Activated CD4-positive, alpha-beta T cell treated with anti-CD3 and anti-CD28 coated beads for 36 hours (primary cell): ENCODE measurements at places on chromosomes 1 and 21. TPM values are rescaled to one million over a fixed set of nuclear protein-coding genes. Genes with fewer than 3 reads are reported as not detected.
A peak's percentile ranks its signal among the peaks of the same experiment; 100 is the strongest.

GJB4 gene
- total RNA-seq = not detected

RAVER2 gene
- 3.6 TPM for total RNA-seq

SLC2A5 gene
- total RNA-seq = not detected

HLCS gene
- 14.3 TPM for total RNA-seq

TRABD2B gene
- total RNA-seq = not detected

FMO1 gene
- not detected for total RNA-seq

SPATA46 gene
- not detected for total RNA-seq

CA6 gene
- total RNA-seq = 0.27 TPM

ELAVL4 gene
- not detected for total RNA-seq

CRYAA gene
- total RNA-seq = not detected

GRCh38 chr1:2916706-2917105 lies 104.6 kb upstream of the ACTRT2 start:
- no peaks in the 10 kb centered on the region for H3K27me3 ChIP-seq
- no peaks in the 10 kb centered on the region for H3K4me1 ChIP-seq

GRCh38 chr1:59071289-59071688 lies 225.6 kb upstream of the FGGY start:
- peak overlapping the region; percentile 79 for H3K27ac ChIP-seq

DNA sequence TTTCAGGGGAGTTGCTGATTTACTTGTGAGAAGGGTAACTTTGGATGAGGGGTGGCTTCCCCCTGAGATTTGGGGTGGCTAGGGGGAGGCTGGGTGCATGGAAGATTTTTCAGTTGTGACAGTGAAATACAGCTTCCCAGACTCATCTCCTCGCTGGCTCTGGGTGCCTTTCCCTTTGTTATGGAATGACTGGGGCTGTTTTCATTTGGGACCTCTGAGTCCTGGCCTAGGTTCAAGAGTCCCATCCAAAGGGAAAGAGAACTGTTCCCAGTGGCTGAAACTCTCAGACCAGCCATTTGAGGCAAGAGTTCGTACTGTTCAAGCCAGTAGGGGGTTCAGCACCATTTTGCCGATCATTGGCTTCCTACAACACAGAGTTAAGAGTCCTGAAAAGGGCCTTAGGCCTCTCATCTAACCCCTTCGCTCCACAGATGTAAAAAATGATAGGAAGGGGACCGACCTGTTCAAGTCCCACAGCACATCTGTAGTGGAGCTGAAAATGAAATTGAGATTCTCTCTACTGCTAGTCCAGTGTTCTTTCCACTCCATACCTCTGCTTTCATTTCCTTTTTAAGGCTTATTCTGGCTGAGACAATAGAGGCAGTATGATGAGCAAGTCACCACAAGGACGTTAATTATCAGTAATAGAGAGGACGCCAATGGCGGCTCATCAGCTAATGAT lies 958 bp downstream of the DDR2 start:
- no peaks in the 10 kb centered on the region for H3K4me1 ChIP-seq
- no peaks in the 10 kb centered on the region for H3K36me3 ChIP-seq
- DNase-seq = no peak

DNA sequence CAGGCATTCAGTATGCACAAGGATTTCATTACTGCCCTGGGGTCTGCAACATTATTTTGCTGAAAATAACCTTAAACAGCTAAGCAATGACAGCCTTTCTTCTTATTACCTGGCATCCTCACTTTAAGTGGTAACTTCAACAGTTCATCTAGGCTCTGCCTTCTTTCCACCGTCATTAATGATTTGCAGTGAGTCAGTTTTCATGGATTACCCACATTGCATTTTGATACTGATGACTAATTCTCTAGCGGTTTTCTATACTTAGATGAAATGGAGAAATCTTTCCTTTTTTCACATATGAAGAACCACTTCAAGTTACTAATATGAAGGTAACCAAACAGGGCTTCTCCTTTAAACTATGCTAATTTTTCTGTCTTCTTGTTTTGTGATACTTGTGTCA lies 226.9 kb upstream of the TMPRSS15 start:
- H3K27me3 ChIP-seq = no peaks in the 10 kb centered on the region
- DNase-seq = no peak
- no peak overlapping the region for H3K4me3 ChIP-seq
- H3K27ac ChIP-seq = no peak overlapping the region
- H3K4me1 ChIP-seq = no peaks in the 10 kb centered on the region

DNA sequence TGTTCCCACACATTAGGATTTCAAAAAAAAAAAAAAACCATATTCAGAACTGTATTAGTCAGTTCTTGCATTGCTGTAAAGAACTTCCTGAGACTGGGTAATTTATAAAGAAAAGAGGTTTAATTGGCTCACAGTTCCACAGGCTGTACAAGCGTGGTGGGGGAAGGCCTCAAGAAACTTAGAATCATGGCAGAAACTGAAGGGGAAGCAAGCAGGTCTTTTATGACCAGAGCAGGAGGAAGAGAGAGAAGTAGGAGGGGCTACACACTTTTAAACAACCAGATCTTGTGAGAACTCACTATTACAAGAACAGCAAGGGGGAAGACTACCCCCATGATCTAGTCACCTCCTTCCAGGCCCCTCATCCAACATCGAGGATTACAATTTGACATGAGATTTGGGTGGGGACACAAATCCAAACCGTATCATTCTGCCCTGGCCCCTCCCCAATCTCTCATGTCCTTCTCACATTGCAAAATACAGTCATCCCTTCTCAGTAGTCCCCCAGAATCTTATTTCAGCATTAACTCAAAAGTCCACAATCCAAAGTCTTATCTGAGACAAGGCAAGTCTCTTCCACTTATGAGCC lies 51.8 kb downstream of the POU2F1 start:
- no peak for DNase-seq
- no peak overlapping the region for H3K27ac ChIP-seq
- H3K4me1 ChIP-seq = peaks cover 50% of the 10 kb centered on the region
- no peaks in the 10 kb centered on the region for H3K36me3 ChIP-seq

- H3K36me3 ChIP-seq = peaks cover 2% of the 10 kb centered on the region
- H3K4me3 ChIP-seq = no peak overlapping the region
- H3K27me3 ChIP-seq = no peaks in the 10 kb centered on the region
- peaks cover 5% of the 10 kb centered on the region for H3K4me1 ChIP-seq
- H3K27ac ChIP-seq = no peak overlapping the region
- DNase-seq = no peak
These were observed 29.8 kb downstream of the PGM1 start for GRCh38 chr1:63622849-63623566.

DNA sequence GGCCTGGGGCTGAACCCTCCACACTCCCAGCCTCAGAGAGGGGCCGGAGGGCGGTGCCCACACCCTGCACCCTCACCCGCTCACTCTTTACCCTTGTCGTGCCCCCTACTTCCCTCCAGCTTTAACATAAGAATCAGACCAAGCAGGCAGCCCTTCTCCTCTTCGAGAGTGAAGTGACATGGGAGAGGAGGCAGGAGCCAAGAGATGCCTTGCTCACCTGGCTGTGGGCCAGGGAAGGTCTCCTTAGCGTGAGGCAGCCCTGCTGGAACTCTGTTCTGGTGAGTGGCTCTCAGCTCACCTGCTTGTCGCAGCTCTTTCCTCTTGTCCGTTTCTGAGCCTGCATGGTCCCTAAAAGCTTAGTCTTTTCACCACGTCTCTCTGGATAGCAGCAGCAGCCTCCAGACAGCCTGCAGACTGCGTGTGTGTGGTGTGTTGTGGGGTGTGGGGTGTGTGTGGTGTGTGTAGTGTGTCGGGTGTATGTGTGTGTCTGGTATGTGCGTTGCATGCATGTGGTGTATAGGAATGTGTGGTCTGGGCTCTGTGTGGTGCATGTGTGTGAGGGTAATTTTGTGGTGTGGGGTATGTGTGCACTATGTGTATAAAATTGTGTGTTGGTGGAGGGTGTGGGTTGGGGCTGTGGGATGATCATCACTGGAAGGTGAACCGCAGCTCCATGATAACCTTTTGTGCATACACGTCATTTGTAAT lies 86.7 kb downstream of the CCDC185 start:
- no peak overlapping the region for H3K4me3 ChIP-seq
- peaks cover 10% of the 10 kb centered on the region for H3K27me3 ChIP-seq
- H3K36me3 ChIP-seq = no peaks in the 10 kb centered on the region
- DNase-seq = no peak
- H3K4me1 ChIP-seq = no peaks in the 10 kb centered on the region

GRCh38 chr21:45029948-45030681 lies 44.3 kb upstream of the ADARB1 start:
- H3K27me3 ChIP-seq = no peaks in the 10 kb centered on the region
- no peaks in the 10 kb centered on the region for H3K36me3 ChIP-seq
- no peak overlapping the region for H3K27ac ChIP-seq
- DNase-seq = no peak
- H3K4me1 ChIP-seq = no peaks in the 10 kb centered on the region

GRCh38 chr1:2803086-2803930 lies 1.8 kb upstream of the TTC34 start:
- peaks cover 3% of the 10 kb centered on the region for H3K27me3 ChIP-seq
- no peaks in the 10 kb centered on the region for H3K36me3 ChIP-seq
- no peaks in the 10 kb centered on the region for H3K4me1 ChIP-seq
- H3K27ac ChIP-seq = no peak overlapping the region

- DNase-seq = no peak
- H3K4me1 ChIP-seq = no peaks in the 10 kb centered on the region
- H3K27me3 ChIP-seq = no peaks in the 10 kb centered on the region
- H3K27ac ChIP-seq = no peak overlapping the region
- H3K4me3 ChIP-seq = no peak overlapping the region
- H3K36me3 ChIP-seq = no peaks in the 10 kb centered on the region
These were observed 277.2 kb downstream of the KCTD3 start for GRCh38 chr1:215844266-215844665.

- DNase-seq = no peak
- H3K27ac ChIP-seq = peak overlapping the region; percentile 80
- no peak overlapping the region for H3K4me3 ChIP-seq
These were observed 298.5 kb downstream of the SRGAP2C start for GRCh38 chr1:121483234-121483633.

- H3K27me3 ChIP-seq = no peaks in the 10 kb centered on the region
- peaks cover 33% of the 10 kb centered on the region for H3K36me3 ChIP-seq
- no peak overlapping the region for H3K4me3 ChIP-seq
- no peaks in the 10 kb centered on the region for H3K4me1 ChIP-seq
- DNase-seq = no peak
- no peak overlapping the region for H3K27ac ChIP-seq
These were observed 11.4 kb upstream of the SPATC1L start for GRCh38 chr21:46195595-46196195.

- H3K27ac ChIP-seq = no peak overlapping the region
- no peaks in the 10 kb centered on the region for H3K27me3 ChIP-seq
- H3K4me3 ChIP-seq = no peak overlapping the region
- DNase-seq = no peak
- no peaks in the 10 kb centered on the region for H3K4me1 ChIP-seq
These were observed 96.4 kb upstream of the HOOK1 start for GRCh38 chr1:59718064-59718988.

- no peak for DNase-seq
- no peaks in the 10 kb centered on the region for H3K36me3 ChIP-seq
- peaks cover 27% of the 10 kb centered on the region for H3K27me3 ChIP-seq
- no peak overlapping the region for H3K27ac ChIP-seq
These were observed 1.6 kb upstream of the KDF1 start for GRCh38 chr1:26961826-26962225.

DNA sequence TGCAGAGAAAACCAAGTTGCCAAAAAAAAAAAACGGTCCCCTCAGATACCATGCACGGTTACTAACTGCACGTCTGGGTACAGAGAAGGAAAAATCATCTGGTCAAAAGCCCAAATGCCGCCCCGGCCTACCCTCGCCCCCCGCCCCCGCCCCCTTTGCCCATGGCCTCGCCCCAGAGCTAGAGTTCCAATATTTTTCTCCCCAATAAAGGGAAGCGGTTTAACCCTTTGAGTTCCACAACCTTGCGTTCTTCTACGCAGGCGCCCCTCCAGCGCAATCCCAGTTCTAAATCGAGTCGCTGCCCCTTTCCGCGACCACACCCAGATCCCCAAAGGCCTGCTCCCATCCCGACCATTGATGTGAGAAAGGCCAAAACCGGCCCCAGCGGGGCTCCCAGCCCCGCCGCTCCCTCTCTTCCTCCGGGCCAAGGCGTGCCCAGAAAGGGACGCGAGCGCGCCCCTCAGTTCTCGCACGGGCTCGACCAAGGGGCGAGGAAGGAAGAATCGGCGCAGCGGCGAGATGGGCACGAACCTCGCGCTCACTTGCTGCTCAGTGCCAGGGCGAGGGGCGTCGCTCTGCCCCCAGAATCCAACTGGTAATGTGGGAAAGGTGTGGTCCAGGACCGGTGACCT lies 797 bp downstream of the WDR47 start:
- peak; percentile 53 for DNase-seq
- H3K27me3 ChIP-seq = no peaks in the 10 kb centered on the region
- peak overlapping the region; percentile 82 for H3K4me3 ChIP-seq
- no peaks in the 10 kb centered on the region for H3K36me3 ChIP-seq
- H3K4me1 ChIP-seq = peaks cover 16% of the 10 kb centered on the region
- peak overlapping the region; percentile 65 for H3K27ac ChIP-seq

DNA sequence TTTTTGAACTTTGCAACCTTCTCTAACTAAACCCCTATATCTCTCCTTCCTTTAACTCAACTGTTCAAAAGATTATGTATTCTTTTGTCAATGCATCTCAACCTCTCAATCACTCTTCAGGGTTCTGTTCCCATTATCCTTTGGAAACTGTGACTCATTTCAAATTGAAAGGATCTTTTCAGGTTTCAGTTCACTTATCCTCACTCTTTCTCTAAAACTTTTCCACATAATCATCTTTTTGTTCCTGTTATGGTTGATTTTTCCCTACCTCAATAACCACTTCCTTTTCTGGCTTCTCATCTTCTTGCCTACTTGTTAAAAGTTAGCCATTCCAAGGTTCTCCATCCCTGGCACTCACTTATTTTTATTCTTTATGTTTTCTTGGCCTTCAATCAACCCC lies 56.2 kb upstream of the NUF2 start:
- H3K27me3 ChIP-seq = no peaks in the 10 kb centered on the region
- no peak for DNase-seq
- H3K27ac ChIP-seq = no peak overlapping the region
- no peaks in the 10 kb centered on the region for H3K4me1 ChIP-seq
- H3K4me3 ChIP-seq = no peak overlapping the region

GRCh38 chr21:15045017-15045416 lies 19.8 kb downstream of the NRIP1 start:
- peaks cover 24% of the 10 kb centered on the region for H3K36me3 ChIP-seq
- no peak overlapping the region for H3K27ac ChIP-seq
- DNase-seq = no peak
- H3K4me1 ChIP-seq = peaks cover 21% of the 10 kb centered on the region
- no peak overlapping the region for H3K4me3 ChIP-seq

- peaks cover 22% of the 10 kb centered on the region for H3K27me3 ChIP-seq
- H3K36me3 ChIP-seq = no peaks in the 10 kb centered on the region
- no peak overlapping the region for H3K4me3 ChIP-seq
These were observed 100.5 kb upstream of the COA6 start for GRCh38 chr1:234272656-234273312.

DNA sequence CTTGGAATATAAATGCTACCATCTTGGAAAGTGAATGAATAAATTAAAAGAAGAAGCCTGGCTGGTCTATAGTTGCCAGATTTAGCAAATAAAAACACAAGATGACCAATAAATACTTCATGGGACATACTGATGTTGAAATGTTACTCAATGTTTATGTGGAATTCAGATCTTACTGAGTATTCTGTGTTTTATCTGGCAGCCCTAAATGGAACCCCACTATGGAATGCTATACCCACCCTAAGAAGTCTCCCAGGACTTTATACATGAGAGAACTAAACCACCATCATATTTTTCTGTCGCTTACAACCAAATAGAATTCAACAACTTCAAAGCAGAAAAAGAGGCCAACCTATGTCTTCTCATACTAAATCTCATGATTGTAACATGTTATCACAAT lies 177.6 kb upstream of the HMCN1 start:
- no peak overlapping the region for H3K27ac ChIP-seq
- peaks cover 23% of the 10 kb centered on the region for H3K4me1 ChIP-seq
- H3K36me3 ChIP-seq = no peaks in the 10 kb centered on the region
- H3K4me3 ChIP-seq = no peak overlapping the region

GRCh38 chr1:245825128-245825901 lies 670.5 kb downstream of the KIF26B start:
- peaks cover 20% of the 10 kb centered on the region for H3K36me3 ChIP-seq
- no peak overlapping the region for H3K27ac ChIP-seq
- H3K27me3 ChIP-seq = no peaks in the 10 kb centered on the region
- no peak overlapping the region for H3K4me3 ChIP-seq
- no peaks in the 10 kb centered on the region for H3K4me1 ChIP-seq
